CD4-positive, alpha-beta T cell treated with Interleukin-6 at 100 ng/mL for 8 hours (primary cell): ENCODE measurements at places on chromosomes 3 and 15.

DNA sequence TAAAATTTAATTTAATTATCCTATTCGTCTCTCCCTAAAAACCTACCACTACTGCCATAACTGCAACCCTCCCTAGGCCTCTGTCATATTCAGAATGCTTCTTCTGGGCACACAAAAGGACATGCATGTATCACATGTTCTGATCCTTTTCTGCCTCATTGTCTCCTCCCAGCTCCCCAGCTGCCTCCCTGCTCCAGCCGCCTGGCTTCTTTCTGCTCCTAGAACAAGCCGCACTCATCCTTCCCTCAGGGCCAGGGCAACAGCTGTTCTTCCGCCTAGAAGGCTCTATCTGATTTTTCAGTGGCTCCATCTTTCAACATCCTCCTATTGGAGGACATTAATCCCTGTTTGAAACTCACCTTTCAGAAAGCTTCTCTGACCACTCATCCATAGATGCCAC is 38.6 kb downstream of the TMED3 start:
- DNase-seq, result no peak

- DNase-seq, result peak; percentile 74
Measured at GRCh38 chr15:75454471-75455378, 3.2 kb upstream of the SIN3A start.

DNA sequence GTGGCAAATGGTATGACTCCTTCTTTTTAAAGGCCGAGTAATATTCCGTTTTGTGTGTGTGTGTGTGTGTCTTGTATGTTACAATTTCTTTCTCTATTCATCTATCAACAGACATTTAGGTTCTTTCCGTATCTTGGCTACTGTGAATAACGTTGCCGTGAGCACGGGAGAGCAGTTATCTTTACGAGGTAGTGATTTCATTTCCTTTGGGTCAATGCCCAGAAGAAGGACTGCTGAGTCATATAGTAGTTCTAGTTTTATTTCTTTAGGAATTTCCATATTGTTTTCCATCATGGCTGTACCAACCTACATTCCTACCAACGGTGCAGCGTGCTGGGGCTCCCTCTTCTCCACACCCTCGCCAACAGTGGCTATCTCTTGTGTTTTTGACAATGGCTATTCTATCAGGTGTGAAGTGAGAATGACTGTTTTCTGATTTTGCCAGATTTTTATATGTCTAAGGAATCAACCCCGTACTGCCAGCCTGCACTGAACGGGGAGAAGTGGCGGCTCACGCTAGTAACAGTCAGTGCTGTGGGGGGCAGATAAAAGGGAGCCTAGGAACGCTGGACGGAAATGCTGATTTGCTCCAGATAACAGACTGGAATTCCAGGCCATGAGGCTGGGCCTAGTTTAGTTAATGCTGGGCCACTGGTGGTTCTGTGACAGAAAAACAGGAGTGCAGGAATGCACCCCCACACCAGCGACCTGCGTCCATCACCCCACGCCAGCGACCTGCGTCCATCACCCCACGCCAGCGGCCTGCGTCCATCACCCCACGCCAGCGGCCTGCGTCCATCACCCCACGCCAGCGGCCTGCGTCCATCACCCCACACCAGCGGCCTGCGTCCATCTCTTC is 168.1 kb downstream of the XXYLT1 start:
- no peak for DNase-seq

GRCh38 chr3:55879901-55880331 is 392.8 kb upstream of the WNT5A start:
- no peak for DNase-seq

DNA sequence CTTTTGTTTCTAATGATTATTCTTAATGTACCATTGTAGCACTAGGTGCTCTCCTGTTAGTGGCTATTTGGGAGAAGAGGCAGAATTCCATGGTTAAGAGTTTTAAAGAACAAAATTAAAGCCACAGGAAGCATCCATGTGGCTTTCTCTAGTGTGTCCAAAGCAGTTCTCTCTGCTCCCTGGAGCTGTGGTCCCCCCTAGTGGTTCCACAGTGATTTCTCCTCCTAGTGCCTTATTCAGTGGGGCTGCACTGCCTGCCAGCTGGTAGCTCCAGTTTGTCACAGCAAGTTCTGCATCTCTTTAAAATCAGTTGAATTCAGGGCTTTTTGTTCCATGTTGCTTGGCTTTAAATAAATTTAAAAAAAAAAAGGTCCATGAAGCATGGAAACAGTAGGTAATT is 39.6 kb upstream of the FAM98B start:
- no peak for DNase-seq

DNA sequence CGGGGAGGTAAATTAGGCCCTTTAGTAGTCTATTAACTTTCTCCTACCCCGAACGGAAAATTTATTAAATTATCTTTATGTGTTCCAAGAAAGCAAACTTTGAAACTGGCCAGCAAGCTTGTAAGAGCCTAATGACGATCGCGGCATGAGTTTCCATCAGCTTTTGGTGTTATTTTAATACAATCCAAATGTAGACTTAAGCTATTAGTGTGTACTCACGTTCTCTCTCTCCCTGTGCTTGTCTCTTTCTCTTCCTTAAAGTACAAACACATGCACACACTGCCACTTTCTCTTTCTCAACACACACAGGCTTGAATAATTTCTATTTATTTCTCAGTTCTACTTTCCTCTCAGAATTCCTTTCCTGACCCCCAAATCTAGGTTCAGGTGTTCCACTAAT is 108.8 kb upstream of the MME start:
- DNase-seq, result no peak
